Hair follicle dermal papilla cell (primary cell): ENCODE measurements at places on chromosomes 2 and 18. TPM values are rescaled to one million over a fixed set of nuclear protein-coding genes. Genes with fewer than 3 reads are reported as not detected.

GRB14 gene
- total RNA-seq, result 0.36 and 0.65 TPM in 2 replicates

BMPR2 gene
- 42.6 and 47.4 TPM in 2 replicates for total RNA-seq

LIMS2 gene
- total RNA-seq, result 11.2 and 16.2 TPM in 2 replicates

DPP4 gene
- total RNA-seq, result 41.2 and 56.7 TPM in 2 replicates

GNLY gene
- not detected in 2 replicates for total RNA-seq

SYT4 gene
- not detected in 2 replicates for total RNA-seq

DSC3 gene
- total RNA-seq, result 0.24 and 1.3 TPM in 2 replicates

MOCOS gene
- total RNA-seq, result 8.9 and 14.5 TPM in 2 replicates

AKAIN1 gene
- total RNA-seq, result not detected in 2 replicates

ANKRD30BL gene
- total RNA-seq, result not detected in 2 replicates

RASGRP3 gene
- 23.7 and 26.9 TPM in 2 replicates for total RNA-seq

FER1L5 gene
- 0.36 and 0.65 TPM in 2 replicates for total RNA-seq

AMER3 gene
- total RNA-seq, result not detected in 2 replicates

NAT8 gene
- not detected in 2 replicates for total RNA-seq

CLEC4F gene
- total RNA-seq, result not detected in 2 replicates
